Tongue (tissue), 3 donors: ENCODE measurements at places on chromosomes 5 and 9.

- no peak for DNase-seq
Measured at GRCh38 chr9:34490360-34490759, 31.8 kb downstream of the DNAI1 start.

DNA sequence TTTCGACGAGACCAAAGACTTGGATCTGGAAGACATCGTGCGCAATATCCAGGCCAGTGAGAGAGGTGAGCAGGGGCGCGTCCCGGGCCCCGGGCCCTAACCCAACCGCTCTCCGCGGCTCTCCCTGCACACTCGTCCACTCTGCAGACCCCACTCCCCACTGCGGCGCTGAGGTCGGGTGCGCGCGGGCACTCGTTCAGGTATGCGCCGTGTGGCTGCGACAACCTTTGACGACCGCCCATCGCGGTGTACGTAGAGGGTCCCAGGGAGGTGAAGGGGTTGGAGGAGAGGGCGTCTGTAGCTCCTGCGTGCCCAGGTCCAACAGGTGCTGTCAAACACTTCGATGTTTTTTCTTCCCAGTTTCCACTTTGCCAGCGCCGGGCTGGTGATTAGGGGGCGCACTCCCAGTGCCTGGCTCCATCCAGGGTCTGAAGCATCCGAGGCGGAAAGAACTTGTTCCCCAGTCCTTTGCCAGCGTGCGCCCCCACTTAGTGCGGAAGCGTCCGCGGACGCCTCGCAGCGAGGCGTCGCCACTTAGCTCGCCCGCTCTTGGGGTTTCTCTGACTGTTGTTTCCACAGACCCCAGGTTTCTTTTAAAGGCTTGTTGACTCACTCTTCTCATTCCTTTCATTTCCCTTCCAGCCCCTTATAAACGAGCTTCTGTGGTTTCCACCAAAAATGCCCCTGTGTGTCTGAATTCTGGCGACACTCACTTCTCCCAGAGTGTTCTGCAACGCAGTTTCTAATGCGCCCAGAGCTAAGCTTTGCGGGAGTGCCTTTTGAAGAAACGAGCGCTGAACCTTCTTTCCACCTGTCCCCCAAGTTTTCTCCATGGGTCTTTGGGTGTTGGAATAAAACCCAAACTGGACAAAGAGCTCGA lies 1.6 kb downstream of the NPR3 start:
- peak; percentile 35 for DNase-seq

DNA sequence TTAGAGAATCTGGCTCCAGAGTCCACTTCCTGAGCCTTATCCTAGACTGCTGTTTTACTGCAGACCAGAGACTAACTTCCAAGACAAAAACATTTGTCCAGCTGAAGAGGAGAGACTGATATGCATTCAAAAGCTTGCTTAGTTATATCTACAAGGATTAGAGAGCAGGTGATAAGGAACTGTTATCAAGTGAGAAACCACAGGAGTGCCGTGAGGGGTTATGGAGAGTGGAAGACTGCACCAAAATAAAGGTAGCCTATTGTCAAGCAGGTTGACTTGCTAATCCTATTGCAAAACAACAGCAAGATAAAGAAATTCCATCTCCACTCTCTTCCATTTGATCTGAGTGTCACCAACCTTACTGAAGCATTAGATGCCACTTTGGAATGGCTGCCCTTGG lies 139.1 kb downstream of the SCAMP1 start:
- DNase-seq, result no peak

DNA sequence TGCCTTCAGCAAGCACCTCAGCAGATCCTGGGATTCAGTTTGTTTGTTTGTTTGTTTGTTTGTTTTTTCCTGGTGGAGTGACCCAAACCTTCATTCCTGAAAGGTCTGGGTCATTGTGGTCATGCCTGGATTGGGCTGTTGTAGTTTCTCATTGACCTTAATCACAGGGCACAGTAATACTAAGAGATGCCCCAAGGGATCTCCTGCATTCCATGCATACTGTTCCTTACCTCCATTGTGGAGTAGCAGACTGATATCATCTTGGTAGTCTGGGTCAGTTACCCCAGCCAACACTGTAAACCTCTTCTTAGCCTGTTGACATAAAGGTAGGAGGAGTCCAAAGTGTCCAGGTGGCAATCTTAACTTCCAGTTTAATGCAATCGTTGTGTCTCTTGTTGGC lies 1466.7 kb upstream of the CDH9 start:
- DNase-seq, result no peak

GRCh38 chr5:109849478-109850088 lies 159.9 kb downstream of the MAN2A1 start:
- DNase-seq, result no peak

DNA sequence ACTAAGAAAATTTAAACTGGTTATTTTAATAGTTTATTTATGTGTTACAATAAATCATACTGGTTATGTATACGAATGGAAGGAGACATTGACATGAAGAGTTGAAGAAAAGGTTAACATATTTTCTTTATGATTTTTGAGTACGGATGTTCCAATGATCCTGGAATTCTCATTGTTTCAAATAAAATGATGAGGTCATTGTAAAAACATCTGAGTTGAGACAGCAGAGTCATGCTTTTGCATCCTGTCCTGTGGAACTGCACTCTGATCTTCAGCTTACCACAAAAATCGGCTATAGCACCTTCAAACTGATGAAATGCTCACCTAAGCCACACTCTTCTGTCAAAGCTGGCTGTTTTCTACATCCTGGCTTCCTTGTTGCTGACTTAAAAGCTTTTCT lies 67.8 kb downstream of the PTCD2 start:
- peak; percentile 55 for DNase-seq

GRCh38 chr5:5179597-5179996 lies 39.5 kb downstream of the ADAMTS16 start:
- no peak for DNase-seq

DNA sequence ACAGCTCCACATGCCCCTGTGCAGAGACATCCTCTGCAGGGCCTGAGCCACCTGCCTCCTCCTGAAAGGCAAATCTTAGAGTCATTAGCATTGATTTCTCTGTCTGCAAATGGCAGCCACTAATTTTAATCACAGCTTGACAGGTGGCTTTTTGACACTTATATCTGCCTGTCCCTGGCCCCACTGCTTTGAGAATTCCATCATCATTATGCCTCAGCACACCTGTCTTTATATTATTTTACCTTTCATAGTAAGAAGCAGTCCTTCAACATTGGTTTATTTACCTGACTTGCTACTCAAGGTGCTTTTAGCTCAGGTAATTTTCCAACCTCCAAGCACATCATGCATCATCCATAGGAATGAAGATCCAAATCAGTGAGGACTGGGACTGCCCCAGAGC lies 451.3 kb downstream of the MTRR start:
- DNase-seq, result no peak

DNA sequence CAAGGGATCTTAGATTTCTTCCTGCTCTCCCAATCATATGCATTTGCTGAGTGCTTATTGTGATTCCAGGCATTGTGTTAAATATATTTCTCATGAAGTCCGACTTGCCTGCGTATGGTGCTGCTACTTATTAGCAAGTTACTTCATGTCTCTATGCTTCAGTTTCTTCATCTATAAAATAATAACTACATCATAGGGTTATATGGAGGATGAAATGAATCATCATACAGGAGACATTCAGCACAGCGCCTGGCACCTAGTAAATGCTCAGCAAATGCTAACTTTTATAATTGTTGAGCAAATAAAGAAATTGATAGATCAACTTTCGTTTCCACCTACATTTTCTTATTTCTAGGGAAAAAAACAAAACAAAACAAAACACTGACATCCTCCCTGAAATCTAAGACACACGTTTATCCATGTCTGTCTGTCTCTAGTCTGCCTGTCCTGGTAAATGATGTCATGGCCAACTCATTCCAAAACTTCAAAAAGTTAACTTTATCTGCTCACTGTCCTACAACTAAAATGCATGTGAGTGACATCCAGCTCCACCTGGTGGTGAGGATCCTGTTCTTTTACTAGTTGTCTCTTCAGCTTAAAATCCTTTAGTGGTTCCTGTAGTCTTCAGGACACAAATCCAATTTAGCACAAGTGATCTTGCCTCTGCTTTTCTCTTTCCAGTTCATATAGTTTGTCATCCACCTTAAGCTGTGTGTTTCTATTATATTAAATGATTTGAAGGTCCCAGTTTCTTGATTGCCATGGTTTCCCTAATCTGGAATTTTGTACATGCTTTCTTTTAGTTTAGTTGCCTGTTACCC lies 27.7 kb downstream of the PPP3R2 start:
- DNase-seq, result peak; percentile 16

DNA sequence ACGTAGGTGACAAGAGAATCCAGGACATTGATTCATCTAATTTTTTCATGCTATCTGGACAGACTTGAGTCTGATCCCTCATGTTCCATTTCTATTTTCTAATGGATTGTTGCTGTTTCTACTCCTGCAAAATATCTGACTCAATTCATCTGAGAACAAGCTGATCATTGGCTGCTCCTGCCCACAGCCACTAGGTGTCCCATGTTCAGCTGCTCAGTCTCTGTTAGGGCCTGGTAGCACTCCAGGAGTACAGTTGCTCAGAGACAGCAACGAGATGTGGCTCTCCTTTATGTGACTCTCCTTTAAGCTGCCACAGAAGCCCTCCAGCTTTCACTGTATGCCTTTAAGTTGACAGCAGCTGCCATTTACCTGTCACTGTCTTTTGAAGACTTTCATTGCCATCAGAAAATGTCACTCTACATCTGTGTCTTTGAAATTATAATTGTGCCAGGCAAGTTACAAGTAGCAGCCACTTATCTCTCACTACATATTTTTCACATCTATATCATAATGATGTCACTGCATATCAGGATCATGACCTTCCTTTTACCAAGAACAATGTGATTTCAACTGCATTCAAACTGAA lies 1944.2 kb upstream of the NUDT12 start:
- DNase-seq, result no peak

DNA sequence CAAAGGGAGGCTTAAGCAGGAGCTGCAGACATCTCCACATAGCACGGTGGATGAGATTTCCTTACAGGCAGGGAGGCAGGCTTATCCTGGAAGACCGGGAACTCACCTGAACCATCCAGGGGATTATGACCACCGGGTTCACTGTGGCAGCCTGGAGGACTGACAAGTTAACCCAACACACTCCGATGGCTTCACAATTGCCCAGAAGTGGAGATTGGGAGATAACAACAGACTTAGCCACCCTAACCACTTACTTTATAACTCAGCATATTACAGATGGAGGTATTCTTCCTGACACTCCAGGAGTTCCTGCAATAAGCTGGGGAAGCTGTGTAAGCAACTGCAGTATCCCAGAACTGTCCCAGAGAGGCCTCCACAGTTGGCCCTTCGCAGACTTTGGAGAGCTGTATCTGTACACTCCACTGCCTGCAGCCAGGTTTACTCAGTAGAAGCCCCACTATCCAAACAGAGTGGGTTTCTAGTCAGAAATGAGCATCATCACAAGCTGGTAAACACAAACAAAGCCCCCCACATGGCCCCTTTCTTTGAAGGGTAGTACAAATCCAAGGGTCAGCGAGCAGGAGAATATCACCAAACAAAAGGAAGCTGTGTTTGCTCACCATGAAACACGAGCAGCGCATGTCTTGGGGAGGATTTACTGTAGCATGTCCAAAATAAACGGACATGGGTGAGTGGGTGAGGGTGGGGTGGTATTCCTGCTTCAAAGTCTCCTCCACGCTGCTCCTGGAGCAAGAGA lies 462.2 kb downstream of the RASEF start:
- DNase-seq, result peak; percentile 60

GRCh38 chr5:4116834-4117233 lies 521.2 kb downstream of the IRX1 start:
- DNase-seq, result no peak

GRCh38 chr9:89743216-89743572 lies 138.4 kb downstream of the GADD45G start:
- DNase-seq, result peak; percentile 39

DNA sequence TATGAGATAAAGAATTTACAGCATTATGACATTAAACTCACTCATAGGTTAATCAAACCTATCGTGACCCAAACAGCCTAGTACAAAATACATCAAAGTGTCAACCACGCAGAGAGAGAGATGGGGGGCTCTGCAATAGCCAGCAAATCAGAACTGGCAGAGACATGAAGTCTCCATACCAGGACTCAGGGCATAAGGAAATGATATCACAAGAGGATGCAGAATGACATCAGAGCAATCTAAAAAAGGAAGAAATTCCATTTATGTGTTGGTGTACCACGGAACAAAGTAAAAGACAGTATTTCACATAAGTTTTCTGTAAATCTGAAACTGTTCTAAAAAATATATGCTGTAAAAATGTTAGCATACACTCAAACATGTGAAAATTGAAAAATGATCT lies 24.6 kb downstream of the BICD2 start:
- no peak for DNase-seq

- no peak for DNase-seq
Measured at GRCh38 chr9:77731008-77731698, 83.0 kb upstream of the GNA14 start.

GRCh38 chr9:38437193-38437823 lies 13.1 kb upstream of the IGFBPL1 start:
- peak; percentile 56 for DNase-seq

GRCh38 chr5:68544648-68545552 lies 329.3 kb downstream of the PIK3R1 start:
- DNase-seq, result no peak

DNA sequence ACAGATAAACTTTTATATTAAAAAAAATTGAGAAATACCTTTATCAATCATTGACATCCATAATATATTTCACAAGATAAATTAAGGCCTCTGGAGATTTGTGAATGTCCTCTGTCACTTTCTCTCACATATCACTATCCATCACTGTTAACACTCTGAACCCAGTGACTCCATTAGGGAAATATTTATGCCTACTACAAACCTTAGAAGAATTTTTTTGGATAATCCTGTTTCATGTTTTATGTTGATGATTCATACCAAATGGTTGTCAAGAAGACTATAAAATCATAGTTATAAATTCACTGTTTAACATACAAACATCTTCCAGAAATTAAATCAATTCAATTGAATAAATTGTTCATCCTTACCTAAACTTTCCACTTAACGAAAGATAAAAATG lies 357.6 kb upstream of the CDH10 start:
- DNase-seq, result no peak
